ENCODE measurements at places on chromosomes 3 and 15. TPM values are rescaled to one million over a fixed set of nuclear protein-coding genes. Genes with fewer than 3 reads are reported as not detected.

Gene HTD2
- 14.8 TPM for total RNA-seq

Gene SCAMP5
- 14.1 TPM for total RNA-seq

Gene TM4SF1
- 94.5 TPM for total RNA-seq

Gene ABI3BP
- 17.9 TPM for total RNA-seq

Gene KNSTRN
- total RNA-seq, result 19.6 TPM

Gene ZNF501
- 9.2 TPM for total RNA-seq

Gene TSPAN3
- 430 TPM for total RNA-seq

Gene C3orf20
- total RNA-seq, result 0.18 TPM

Gene COPB2
- total RNA-seq, result 82.3 TPM

Gene CFAP100
- total RNA-seq, result 0.93 TPM

Gene EFCC1
- total RNA-seq, result 5.0 TPM

Gene TGM4
- not detected for total RNA-seq

Gene TIMP4
- total RNA-seq, result 2.0 TPM

Gene SLC9A9
- 31.1 TPM for total RNA-seq

Gene GPR27
- total RNA-seq, result 9.0 TPM

Gene SERINC4
- 0.23 TPM for total RNA-seq

Gene MEGF11
- 1.8 TPM for total RNA-seq

Gene PCOLCE2
- 6.0 TPM for total RNA-seq

Gene LACTB
- 11.8 TPM for total RNA-seq

Gene C2CD4A
- 0.35 TPM for total RNA-seq

Gene SLC15A2
- total RNA-seq, result 23.4 TPM

Gene ONECUT1
- total RNA-seq, result not detected

Gene TRPM1
- 0.41 TPM for total RNA-seq

Gene CP
- total RNA-seq, result 0.64 TPM

Gene GOLGA8Q
- total RNA-seq, result 1.3 TPM

Gene STRIT1
- total RNA-seq, result 2.0 TPM

Gene SAMMSON
- not detected for total RNA-seq

Gene POTEB
- total RNA-seq, result not detected

Gene CHRNB4
- 2.0 TPM for total RNA-seq

Gene AMIGO3
- 0.41 TPM for total RNA-seq

Gene ECE2
- not detected for total RNA-seq

Gene ZNF770
- 53.5 TPM for total RNA-seq

Gene FYCO1
- 35.7 TPM for total RNA-seq

Gene KBTBD13
- 1.2 TPM for total RNA-seq

Measured in metanephros (tissue), 2 donors.